Spleen (tissue), 13 donors: ENCODE measurements at places on chromosomes 5 and 9. TPM values are rescaled to one million over a fixed set of nuclear protein-coding genes. Genes with fewer than 3 reads are reported as not detected.

Gene MTREX
- polyA plus RNA-seq, result 13.8 TPM

Gene ABCA1
- 4.5 TPM for polyA plus RNA-seq

Gene RANBP17
- 0.74 TPM for polyA plus RNA-seq

Gene PCDHGA1
- 0.06 TPM for polyA plus RNA-seq

- no peaks in the 10 kb centered on the region for H3K36me3 ChIP-seq
- H3K27me3 ChIP-seq, result no peaks in the 10 kb centered on the region
- H3K27ac ChIP-seq, result no peak overlapping the region
- no peak for DNase-seq
- no peak overlapping the region for H3K4me3 ChIP-seq
Observed at GRCh38 chr5:16571016-16571415, 45.8 kb downstream of the RETREG1 start.

- H3K4me1 ChIP-seq, result no peaks in the 10 kb centered on the region
- H3K27me3 ChIP-seq, result no peaks in the 10 kb centered on the region
- no peaks in the 10 kb centered on the region for H3K36me3 ChIP-seq
- H3K27ac ChIP-seq, result no peak overlapping the region
Observed at GRCh38 chr5:9058666-9059065, 487.2 kb downstream of the SEMA5A start.

GRCh38 chr5:150263801-150264621, 25.6 kb downstream of the CAMK2A start:
- H3K36me3 ChIP-seq, result no peaks in the 10 kb centered on the region
- H3K4me1 ChIP-seq, result no peaks in the 10 kb centered on the region
- no peak for DNase-seq
- no peak overlapping the region for H3K27ac ChIP-seq
- H3K27me3 ChIP-seq, result no peaks in the 10 kb centered on the region

DNA sequence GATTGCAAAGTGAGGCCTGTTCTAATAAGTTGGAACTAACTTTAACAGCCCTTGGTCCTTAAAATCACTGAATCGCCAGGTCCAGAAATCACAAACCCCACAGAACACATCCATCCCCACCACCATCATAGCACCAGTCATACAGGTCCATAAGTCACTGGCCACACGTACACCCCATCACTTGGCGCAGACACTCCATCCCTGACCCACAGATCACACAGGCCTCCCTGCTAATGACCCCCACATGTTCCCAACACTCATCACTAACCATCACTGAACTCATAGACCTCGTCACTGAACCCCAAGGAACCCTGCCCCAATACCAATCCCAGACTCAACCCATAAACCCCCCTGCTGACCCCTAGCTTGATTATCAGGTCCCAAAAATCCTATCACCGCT, 41.2 kb upstream of the ZNF300 start:
- H3K36me3 ChIP-seq, result no peaks in the 10 kb centered on the region
- peaks cover 18% of the 10 kb centered on the region for H3K27me3 ChIP-seq
- DNase-seq, result no peak
- peak overlapping the region; percentile 71 for H3K27ac ChIP-seq
- no peak overlapping the region for H3K4me3 ChIP-seq

DNA sequence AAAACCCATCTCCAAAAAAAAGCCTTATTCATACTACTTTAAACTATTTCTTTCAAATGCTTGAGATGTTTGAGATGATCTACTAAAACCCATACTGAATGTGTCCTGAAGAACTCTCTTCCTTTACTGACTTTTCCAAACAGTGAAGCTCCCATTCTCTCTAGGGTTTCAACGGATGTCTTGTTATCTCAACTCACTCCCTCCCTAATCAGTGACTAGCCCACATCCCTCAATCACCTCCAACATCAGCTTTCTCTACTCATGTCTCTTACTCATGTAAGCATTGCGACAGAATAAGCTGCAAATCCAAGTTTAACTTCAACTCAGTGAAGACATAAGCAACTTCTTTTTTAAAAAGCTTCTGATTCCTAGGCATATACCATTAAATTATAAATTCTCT, 42.1 kb downstream of the WDR41 start:
- no peaks in the 10 kb centered on the region for H3K4me1 ChIP-seq
- H3K4me3 ChIP-seq, result no peak overlapping the region
- no peak overlapping the region for H3K27ac ChIP-seq
- no peaks in the 10 kb centered on the region for H3K27me3 ChIP-seq

GRCh38 chr9:122120316-122121071, 27.4 kb upstream of the TTLL11 start:
- no peaks in the 10 kb centered on the region for H3K4me1 ChIP-seq
- H3K27ac ChIP-seq, result no peak overlapping the region
- H3K4me3 ChIP-seq, result no peak overlapping the region
- peaks cover 10% of the 10 kb centered on the region for H3K27me3 ChIP-seq
